ENCODE measurements at places on chromosomes 2 and 18.

DNA sequence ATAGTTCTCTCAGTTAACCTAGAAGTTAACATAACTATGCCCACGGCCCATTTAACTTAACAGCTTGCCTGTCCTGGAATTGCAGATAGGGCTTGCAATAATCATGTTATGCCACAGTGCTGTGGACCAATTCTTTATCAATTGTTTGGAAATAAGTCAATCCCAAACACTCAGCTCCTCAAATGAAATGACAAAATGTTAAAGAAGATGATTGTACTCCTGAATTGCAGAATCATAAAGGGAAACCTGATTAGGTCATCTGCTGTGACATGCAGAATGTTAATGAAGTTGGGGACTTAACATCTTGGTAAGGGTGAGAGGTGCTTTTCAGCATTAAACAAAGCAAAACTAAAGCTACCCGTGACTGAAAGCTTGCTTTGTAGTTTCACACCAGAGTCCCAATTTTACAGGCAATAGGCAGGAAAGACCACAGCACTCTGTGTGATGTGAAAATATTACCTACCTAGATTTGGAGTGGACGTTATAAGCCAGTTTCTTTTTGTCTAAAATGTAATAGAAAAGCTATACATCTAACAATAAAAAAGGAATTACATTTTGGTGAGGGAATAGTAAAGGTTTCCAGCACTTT lies 364.0 kb downstream of the GPD2 start:
- DNase-seq = no peak

DNA sequence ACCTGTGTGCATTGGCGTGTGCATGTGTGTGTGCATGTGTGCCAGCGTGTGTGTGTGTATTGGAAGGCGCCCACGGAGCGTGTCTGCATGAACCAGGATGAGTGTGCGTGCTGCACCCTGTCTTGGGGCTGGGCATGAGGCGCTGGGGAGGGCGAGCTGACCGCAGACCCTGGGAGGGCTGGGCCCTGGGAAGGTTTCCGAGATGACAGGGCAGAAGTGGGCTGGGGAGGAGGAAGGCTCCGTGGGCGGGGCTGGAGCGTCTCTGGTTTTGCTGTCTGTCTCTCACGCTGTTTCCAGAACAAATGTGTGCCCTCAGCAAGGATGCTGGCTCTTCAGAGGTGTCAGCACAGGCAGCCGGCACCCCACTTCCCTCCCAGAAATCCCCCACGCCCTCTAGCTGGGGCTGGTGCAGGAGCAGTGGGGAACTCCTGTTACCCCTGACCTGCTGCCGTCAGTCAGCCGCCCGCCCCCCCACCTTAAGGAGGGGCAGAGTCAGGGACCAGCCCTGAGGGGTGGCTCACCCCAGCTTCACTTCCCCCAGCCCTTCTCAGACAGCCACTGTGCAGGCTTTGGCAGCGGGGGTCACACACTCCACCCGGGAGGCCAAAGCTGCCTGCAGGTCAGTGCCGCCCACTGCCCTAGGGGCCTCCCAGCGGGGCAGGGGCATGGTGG lies at the start of gene GPR35:
GPR35 (plus strand) TSS at position 531 of the 672 bp plus-strand sequence. CDS start 4,473 bp downstream, outside the sequence.
- peak; percentile 44 for DNase-seq

- no peak for DNase-seq
These were observed at the start of gene PPP1R1C for GRCh38 chr2:181985632-181986205. TSS of gene PPP1R1C (plus strand) at chr2:181985853. CDS start at chr2:181986111, 258 bp downstream.

- DNase-seq = no peak
These were observed 149.6 kb downstream of the MYT1L start for GRCh38 chr2:2181493-2181892.

DNA sequence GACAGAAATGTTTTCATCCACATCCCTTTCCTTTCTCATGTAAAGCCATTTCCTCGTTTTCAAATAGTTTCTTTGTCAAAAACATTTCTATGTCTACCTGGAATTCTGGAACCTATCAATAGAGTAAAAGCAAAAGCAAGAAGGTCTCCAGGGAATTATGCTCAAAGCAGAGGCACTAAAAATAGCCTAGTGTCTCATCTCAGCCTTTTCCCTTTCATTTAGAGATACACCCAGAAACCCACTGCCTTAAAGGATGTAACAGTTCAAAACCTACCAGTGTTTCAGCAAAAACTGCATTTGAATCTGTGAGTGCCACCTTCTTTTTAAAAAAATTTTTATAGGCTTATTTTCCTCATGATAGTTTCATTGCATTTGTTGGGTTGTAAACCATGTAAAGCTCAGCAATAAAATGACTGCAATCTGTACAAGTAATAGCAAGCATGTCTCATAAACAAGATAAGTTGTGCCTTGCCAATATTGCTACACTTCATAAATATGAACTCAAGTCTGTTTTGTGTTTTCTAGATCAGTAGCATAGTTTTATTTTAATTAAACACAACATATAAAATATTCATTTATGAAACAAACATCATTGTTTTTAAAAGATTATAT lies 927.3 kb upstream of the ACVR2A start:
- no peak for DNase-seq

DNA sequence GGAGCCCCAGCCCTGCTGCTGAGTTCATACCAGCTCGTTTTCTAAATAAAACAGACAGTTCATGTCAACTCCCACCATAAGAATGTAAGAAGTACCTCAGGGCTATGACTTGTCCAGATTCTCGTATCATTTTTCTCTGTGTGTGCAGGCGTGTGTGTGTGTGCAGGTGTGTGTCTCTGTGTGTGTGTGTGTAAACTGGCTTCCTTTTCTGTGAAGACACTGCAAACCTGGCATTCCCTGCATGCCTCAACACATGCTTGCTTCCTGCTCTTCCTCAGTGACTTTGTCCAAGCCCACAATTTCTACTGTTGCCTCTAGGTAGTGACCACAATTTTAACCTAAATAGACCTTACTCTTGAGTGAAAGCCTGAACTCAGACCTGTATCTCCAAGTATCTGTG lies 879.0 kb downstream of the SLC4A3 start:
- DNase-seq = no peak

GRCh38 chr2:28134262-28134812 lies 243.8 kb downstream of the BABAM2 start:
- DNase-seq = no peak

DNA sequence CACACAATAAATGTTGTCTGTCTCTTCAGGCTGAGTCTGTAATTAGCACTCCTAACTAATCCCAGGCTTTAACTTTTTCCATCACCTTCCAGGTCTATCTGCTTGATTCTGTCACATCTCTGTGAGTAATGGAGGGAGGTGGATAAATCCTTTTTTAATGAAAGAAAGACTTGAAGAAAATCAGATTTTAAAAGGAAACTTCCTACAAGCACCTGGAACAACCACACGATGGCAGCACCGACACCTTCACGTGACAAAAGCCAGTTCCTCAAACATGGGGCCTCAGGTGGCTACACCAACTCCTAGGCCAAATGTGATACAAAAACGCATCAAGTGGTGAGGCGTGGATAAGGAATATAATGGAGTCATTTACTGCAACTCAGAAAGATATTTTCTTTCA lies 41.8 kb downstream of the TGFBRAP1 start:
- no peak for DNase-seq

DNA sequence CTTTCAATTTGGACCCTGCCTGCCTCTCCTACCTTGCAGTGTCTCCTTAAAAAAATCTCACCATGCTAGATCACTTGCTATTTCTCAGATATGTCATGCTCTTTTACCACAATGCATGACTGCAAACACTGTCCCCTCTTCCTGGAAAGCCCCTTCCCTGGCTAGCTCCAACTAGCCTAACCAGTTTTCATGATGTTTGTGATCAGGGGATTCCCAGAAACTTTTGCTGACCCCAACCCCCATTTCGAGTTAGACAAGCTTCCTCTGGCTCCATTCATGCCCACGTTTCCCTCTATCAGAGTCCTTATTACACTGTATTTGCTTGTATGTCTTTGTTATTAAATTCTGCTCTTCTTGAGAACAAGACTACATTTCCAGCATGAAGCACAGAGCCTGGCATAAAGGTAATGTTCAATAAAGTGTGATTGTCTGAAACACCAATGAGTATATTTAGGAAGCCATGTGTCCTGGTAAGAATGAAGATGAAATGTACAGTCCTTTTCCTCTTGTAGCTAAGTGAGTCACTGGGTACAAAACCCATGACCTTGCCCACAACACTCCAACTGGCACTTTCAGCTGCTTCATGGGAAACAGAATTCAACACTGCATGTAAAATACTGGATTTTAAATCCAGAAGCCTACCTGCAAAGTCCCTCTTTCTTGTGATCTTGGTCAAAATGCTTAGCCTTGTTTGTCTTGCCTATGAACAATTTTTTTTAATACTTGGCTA lies 62.0 kb upstream of the ATL2 start:
- DNase-seq = no peak

DNA sequence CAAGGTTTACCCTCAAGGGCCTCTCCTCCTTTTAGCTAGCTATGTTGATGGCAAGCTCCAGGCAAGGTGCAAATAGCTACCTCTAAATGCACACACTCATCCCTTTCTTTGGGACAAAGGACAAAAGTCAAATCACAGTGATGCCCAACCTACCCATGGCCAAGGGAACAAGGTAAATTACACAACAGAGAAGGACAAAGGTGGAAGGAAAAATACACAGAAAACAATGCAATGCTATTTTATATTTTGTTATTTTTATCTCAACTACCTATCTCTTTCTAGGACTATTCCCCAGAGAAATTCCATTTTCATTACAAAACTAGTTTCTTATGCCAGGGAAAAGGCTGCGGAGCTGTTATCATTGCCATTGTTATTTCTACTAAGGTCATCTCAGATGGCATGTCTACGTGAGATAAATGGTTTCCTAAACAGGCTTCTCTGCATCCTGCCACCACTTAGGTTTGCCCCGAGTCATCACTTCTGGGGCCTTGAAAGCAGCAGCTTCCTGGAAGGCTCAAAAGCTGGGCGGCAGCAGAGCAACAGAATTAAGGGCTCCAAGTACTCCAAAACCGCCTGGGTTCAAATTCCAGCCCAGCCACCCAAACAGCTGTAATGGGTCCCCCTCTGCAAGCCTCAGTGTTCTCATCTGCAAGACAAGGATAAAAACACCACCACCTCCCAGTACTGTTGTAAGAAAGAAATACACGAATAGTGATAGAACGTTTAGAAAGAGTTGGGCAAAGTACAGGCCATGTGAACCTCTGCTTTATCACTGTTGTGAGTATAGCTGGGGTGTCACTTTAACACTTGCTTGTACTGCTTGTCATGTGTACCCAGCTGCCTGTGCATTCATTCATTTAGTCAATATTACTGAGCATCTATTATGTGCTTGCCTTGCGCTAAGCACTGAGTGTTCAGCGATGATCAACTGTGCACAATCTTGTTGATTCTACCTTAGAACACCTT lies 20.9 kb downstream of the BCL2 start:
- no peak for DNase-seq

DNA sequence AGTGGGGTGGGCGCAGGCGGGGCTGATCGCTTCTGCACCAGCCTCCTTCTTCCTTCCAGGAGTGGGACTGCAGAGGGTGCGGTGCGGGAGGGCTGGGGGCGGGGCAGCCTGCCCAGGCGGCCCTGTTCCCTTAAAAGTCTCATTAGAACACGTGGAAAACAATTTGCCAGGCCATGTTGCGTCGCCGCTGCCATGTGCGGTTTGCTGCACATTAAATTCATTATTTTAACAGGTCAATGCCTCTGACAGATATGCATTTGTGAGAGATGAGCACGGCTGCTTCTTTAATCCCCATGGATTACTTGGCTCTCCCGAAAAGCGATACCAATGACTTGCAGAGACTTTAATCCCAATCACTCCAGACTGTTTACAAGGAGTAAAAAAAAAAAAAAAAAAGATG lies 139.0 kb downstream of the CELF4 start:
- DNase-seq = no peak

DNA sequence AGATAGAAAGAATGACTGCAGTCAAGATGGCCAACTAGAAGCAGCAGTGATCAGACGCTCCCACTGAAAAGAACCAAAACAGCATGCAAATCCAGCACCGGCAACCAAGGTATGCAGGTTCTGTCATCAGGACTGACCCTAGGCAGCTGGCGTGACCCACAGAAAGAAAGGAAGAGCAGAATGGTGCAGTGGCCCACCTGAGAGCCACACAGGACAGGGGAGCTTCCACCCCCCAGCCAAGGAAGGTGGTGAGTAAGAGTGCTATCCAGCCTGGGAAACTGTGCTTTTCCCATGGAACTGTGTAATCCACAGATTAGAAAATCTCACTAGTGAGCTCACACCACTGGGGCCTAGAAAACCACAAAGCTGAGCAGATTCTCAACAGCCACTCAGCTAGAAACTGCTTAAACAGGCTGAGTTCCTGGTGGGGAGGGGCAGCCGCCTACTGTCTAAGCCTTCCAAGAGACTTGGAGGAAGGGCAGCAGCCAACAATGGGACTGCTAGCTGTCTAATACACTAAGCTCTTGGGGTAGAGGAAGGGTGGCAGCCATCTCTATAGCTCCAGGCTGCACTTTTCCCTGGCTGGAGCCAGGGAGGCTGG lies 127.9 kb downstream of the EVA1A start:
- DNase-seq = no peak

GRCh38 chr2:31234683-31235503 lies 941 bp downstream of the EHD3 start:
- DNase-seq = no peak

- DNase-seq = peak; percentile 83
These were observed 73.4 kb downstream of the ACTR2 start for GRCh38 chr2:65300761-65301711.

DNA sequence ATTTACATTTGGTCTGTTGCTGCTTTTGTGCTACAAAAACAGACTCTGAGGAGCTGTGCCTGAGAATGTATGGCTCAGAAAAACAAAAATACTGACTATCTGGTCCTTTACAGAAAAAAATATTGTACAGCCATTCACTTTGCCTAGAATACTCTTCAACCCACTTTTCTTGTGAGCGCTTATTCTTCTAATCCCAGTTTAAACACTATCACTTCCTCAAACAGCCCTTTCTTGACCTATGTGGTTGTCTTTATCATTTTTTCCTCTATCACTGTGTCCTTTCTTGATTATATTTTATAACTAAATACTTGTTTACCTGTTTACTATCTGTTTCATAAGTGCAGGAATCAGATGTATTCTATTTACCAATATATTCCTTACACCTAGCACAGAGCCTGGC lies 33.5 kb downstream of the CUL3 start:
- DNase-seq = no peak

DNA sequence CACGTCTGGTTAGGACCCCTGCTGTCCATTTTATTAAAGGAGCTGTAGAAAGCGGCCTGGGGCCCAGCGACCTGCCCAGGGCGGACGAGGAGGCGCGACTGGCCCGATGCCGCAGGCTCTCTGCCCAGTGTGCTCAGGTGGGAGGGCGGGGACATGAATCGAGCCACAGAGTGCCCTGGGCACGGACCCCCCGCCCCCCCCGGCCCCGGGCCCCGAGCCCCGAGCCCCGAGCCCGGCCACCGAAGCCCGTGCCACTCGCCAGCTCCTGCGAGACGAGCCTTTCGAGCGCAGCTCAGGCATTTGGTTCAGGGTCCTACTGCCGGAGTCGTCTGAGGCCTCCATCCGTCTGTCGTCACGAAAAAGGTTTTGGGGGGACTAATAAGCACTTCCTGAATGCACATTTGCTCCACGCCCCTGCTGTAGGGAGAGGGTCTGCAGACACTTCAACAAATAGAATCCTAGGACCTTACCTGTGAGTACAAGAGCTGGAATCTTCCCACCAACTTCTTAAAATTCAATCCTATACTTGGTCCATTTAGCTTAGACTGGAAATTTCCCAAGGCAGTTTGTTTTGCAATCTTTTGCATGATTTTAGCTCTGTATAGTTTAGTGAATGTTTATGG lies 602 bp upstream of the ADAM17 start:
- no peak for DNase-seq

GRCh38 chr18:79804130-79804787 lies 6.5 kb downstream of the KCNG2 start:
- DNase-seq = no peak

All from right hindlimb (tissue), 1 donor.